T-cell (primary cell): ENCODE measurements at places on chromosomes 16 and 17. TPM values are rescaled to one million over a fixed set of nuclear protein-coding genes. Genes with fewer than 3 reads are reported as not detected.

PRSS53 gene
- total RNA-seq, result 13.1 TPM

C17orf75 gene
- total RNA-seq, result 12.2 TPM

CDH16 gene
- total RNA-seq, result not detected

MYO15B gene
- total RNA-seq, result 171 TPM

BRICD5 gene
- 6.7 TPM for total RNA-seq

KRT32 gene
- not detected for total RNA-seq

ADAD2 gene
- not detected for total RNA-seq

CPNE7 gene
- 1.9 TPM for total RNA-seq

KRT20 gene
- total RNA-seq, result not detected

GPR179 gene
- 0.53 TPM for total RNA-seq

RSL1D1 gene
- total RNA-seq, result 203 TPM

CRYBA1 gene
- not detected for total RNA-seq

KRTAP2-3 gene
- total RNA-seq, result not detected

EVPLL gene
- not detected for total RNA-seq

TAT gene
- 0.66 TPM for total RNA-seq

FBXL16 gene
- 16.4 TPM for total RNA-seq

SNAI3 gene
- 19.1 TPM for total RNA-seq

GJC1 gene
- 0.93 TPM for total RNA-seq

SULT1A2 gene
- total RNA-seq, result not detected

SOST gene
- total RNA-seq, result not detected

LSM12 gene
- 29.4 TPM for total RNA-seq

TSPAN10 gene
- 1.1 TPM for total RNA-seq

FBXO39 gene
- total RNA-seq, result 0.53 TPM

DYNLRB2 gene
- not detected for total RNA-seq
